ENCODE measurements at places on chromosomes 5 and 9. TPM values are rescaled to one million over a fixed set of nuclear protein-coding genes. Genes with fewer than 3 reads are reported as not detected.
A peak's percentile ranks its signal among the peaks of the same experiment; 100 is the strongest.

DNA sequence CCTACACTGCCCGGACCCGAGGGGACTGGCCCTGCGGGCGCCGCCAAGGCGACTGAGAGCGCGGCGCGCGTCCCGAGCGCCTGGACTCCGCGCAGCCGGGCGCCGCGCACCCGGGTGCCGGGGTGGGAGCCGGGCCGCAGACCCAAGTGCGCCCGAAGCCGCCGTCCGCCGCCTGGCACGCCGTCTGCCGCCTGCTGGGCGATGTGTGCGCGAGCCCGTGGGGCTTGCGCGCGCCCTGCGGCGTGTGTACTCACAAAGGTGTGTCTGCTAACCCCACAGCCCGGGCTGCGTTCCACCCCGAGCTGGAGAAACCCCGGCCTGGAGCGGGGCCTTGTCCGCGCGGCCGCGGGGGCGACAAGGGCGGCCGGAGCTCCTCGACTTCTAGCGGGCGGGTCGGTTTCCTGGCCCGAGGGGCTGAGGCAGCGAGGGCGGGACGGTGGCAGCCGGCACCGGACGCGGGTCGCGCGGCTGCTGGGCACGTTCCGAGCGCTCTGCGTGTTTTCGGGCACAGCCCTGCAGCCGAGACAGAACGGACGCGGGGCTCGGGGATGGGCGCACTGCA lies 1.1 kb upstream of the ZSWIM6 start:
- DNase-seq = peak; percentile 73

- DNase-seq = no peak
Observed at GRCh38 chr9:8492024-8492423, 692.4 kb upstream of the DMAC1 start.

GRCh38 chr5:77867194-77867691 lies 91.1 kb upstream of the TBCA start:
- DNase-seq = peak; percentile 61

GRCh38 chr5:149387081-149387631 lies 8.1 kb upstream of the IL17B start:
- DNase-seq = peak; percentile 65

DNA sequence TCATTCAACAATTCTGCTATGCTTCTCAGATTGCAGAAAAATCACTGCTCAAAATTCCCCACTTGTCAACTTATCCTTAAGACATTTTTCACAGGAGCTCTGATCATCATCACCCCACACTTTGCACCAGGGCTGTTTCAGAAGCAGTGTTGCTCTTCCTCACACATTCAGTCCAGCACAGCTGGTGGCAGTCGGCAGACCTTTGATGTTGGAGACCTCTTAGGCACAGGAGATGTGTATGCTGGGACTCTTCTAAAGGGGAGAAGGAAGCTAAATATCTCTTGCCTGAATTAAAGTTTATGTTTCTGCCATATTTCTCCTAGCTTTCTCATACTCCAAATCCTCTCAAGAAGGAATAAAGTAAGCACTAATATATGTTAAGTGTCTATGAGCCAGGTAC lies 44.8 kb upstream of the SSBP2 start:
- DNase-seq = no peak

DNA sequence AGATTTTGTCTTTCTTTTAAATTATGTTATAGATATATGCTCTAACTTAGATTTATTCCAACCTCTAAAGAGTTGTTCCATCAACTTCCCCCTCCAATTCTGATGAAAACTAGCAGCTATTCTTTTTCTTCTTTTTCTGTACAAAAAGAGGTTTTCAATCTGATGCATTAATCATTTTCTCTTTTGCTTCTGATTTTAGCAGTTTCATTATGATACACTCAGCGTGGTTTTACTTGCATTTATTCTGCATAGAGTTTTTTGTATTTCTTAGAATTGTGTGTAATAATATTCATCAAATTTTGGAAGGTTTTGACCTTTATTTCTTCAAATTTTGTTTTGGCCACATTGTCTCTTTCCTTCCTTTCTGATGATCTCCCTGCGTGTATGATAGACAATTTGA lies 968.1 kb upstream of the CDH18 start:
- DNase-seq = no peak

SLC46A2 gene
- not detected for total RNA-seq

- no peak for DNase-seq
Observed at GRCh38 chr9:91886414-91887076, 63.5 kb downstream of the ROR2 start.

DNA sequence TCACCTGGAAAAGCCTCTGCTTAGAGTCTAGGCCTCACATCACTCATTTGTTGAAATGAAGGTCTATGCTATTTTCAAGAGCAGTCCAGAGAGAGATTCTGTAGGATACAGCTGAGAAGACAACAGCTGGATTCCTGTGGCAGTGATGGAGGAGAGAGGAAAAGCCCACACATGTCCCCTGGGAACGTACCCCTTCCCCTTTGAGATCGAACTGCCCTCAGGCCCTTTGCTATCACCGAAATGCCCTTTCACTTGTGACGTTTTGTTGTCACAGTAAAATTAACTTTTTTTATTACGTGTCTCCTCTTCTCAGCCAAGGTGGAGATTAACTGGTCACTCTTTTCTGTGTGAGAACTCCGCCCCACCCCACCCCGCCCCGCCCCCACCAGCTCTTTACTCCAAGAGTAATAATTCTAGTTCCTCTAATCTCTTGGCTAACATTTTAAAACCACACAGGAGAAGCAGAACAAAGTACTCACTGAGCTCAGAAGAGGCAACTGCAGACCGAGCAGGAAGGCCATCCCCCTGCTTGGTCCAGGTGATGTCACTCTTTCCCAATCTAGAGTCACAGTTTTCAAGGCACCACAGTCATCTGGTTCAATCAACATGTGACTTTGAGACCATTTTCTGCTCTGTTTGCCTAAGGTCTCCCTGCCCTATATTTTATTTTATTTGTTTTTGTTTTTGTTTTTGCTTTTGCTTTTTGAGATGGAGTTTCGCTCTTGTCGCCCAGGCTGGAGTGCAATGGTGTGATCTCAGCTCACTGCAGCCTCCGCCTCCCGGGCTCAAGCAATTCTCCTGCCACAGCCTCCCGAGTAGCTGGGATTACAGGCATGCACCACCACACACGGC lies 105.6 kb downstream of the SUSD1 start:
- DNase-seq = no peak
